ENCODE measurements at places on chromosomes 2 and 18.
A peak's percentile ranks its signal among the peaks of the same experiment; 100 is the strongest.

DNA sequence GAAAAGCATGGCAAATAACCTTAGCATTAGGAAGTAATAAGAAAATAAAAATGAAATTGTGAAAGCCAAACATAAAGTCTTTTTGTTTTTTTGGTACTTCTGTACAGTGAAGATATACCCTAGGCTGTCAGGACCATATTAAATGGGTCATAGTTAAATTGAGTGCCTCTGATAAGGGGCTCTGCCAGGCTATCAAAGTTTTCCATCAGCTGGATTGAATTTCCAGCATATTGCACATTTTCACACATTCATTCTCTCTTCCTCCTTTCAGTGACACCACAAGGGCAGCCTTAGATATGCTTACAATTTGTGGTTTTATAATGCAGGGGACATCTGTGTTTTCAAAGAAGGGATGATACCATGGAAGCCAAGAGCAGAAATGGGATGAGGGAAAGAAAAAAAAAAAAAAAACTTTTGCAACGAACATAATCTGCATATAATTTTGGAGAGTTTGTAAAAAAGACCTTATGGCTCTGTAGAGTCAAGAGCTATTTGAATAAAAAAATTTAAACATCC, 109.3 kb upstream of the LYPD1 start:
- no peak for DNase-seq

DNA sequence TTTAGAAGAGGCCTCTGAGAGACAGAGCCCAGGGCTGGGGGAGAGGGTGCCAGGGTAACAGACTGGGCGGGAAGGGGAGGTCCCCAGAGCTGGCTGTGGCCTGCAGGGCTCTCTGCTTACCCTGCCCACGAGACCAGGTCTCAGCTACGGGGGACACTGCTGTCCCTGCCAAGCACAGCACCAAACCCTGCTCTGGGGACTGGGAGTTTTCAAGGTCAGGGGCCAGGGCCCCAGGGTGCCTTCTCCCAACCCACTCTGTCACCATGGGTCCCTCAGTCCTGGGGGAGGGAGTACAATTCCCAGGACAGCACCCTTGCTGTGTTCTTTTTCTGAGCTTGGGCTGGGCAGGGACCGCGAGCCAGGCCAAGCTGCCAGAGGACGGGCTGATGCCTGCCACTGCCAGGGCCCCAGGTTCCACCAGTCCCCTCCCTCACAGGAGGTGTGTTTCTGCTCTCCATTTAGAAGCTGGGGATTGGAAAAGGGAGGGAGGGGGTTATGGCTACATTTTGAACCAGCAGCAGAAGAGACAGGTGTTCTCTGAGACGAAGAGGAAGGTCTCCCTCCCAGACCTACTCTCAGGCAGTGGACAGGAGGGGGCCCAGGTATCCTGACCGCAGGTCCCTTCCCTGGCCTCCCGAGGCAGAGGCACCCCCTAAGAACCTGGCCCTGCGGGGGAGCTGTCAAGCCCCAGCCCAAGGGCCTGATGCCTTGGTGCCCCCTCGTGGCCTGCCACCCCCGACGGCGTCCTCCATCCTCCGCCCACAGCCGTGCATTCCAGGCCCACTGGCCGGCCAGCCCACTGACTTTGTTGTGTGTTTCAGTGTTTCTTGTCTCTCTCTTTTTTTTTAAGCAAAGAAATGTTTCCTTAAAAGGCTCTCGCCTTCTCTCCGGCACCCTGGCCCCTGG, 80.4 kb downstream of the TNS1 start:
- DNase-seq, result no peak

- no peak for DNase-seq
Measured at GRCh38 chr2:24024996-24025663, 15.2 kb downstream of the MFSD2B start.

DNA sequence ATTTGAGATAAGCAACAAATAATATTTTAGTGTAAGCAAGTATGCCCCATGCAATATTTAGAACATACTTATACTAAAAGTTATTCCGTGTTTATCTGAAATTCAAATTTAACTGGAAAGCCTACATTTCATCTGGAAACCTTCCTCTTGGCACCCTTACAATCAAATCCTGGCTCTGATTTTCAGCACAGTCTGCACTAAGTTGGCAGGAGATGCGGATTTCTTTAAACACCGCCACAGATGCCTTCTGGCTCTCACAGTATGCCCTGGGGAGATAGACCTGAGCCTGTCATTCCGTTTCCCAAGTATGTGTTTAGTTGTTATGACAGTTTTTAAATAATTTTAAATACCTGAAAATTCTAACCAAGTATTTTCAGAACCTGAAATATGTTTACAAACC, 7.3 kb upstream of the MLPH start:
- no peak for DNase-seq

DNA sequence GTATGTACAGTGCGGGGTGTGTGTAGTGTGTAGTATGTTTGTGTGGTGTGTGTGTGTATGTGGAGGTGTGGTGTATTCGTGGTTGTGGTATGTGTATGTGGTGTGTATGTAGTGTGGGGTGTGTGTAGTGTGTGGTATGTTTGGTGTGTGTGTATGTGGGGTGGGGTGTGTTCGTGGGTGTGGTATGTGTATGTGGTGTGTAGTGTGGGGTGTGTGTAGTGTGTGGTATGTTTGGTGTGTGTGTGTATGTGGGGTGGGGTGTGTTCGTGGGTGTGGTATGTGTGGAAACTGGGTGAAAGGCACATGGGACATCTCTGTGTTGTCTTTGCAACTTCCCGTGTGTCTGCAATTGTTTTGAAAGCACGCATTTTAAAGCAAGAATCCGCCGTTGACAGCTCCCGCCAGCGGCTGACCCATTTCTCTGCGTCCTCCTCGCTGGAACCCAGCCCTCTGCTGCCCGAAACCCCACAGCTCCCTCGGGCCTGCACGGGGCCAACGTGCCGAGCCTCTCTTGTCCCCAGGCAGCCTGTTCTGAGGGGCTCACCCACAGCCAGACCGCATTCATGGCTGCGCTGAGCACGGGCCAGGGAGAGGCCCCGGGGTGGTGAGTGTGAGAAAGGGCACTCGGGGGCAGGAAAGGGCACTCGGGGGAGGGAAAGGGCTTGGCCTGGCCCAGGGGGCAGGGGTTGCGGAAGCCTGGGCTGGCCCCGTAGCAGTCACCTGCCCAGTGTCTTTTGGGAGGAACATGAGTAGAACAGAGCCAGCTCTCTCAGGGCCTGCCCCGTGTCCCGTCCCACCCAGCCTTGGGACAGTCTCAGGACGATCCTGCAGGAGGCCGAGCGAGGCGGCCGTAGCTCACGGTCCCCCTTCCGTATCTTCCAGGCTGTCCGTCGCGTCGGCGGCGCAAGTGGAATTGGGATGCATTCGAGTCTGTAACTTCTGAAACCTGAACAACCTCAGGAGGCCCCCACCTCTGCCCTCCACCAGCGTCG, 61.4 kb downstream of the TWIST2 start:
- no peak for DNase-seq

DNA sequence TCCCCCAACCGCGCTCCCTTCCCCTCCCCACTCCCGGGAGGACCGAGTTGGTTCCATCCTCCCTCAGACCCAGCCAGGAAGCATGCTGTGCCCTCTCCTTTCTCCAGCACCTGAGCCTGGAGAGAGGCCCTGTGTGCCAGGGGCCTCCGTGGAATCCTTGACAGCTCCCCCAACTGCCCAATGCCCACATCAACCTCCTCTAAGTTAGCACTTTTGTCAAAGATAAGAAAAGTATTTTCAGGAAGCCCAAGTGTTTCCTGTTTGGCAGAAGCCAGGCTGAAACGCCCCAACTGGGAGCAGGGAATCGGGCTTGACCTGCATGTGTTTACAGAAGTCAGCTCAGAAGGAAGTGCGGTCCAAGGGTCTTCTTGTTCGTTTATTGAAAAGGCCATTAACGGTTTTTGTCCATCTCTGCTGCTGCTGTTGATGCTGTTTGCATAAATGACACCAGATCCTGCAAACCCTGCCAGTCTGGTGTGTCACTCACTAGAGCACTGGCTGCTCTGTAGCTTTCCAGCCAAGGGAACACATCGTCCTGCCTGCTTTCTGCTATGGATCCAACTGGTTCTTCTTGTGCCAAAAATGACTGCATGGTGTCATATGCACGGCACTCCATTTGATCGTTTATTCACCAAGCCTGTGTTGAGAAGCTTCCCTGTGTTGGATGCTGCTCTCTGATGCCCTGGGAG, 35.4 kb upstream of the COL6A3 start:
- DNase-seq, result no peak

- no peak for DNase-seq
Measured at GRCh38 chr2:185638771-185639170, 99.8 kb upstream of the FSIP2 start.

DNA sequence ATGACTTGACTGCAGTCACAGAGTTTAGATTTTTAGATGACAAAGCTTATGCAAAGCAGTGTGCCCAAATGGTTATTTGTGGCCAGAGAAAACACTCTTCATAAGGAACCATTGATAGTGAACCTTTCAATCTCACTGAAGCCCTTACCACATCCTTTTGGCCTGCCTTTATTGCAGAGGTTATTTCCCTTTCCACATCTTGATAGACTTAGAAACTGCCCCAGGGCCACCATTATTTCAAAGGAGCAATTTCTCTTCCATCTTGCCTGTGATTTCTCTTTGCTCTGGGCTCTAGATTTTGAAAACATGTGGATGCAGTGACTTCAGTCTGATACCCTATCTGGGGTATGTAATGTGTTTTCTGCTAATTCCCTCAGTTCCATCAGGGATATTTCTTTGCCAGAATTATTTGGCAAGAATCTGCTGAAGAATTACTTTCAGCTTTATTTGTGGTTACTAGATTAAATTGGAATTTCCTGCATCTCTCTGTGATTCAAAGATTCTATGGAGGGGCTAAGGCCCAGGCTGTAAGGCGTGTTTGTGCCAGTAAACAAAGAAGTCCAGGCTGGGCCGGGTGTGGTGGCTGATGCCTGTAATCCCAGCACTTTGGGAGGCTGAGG, 51.0 kb downstream of the MOGAT1 start:
- no peak for DNase-seq

DNA sequence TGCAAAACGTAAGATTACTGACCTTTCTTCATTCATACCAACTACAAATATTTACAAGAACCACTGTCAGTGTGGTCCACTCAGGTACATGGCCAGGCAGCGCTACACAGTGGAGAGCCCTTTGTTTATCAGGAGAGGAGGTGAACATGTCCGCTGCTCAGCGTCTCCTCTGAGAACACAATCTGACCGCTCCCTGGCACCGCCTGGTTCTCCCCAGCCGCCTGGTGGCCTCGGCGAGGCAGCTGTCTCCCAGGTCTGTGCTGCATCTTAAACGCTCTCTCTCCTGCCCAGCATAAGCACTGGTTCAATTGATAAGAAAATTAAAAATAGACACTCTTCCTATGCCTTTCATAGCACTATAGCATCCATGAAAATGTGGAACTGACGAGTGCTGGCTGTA, 146.8 kb upstream of the PXDN start:
- no peak for DNase-seq

GRCh38 chr2:10451819-10452218, 3.7 kb upstream of the ODC1 start:
- no peak for DNase-seq

DNA sequence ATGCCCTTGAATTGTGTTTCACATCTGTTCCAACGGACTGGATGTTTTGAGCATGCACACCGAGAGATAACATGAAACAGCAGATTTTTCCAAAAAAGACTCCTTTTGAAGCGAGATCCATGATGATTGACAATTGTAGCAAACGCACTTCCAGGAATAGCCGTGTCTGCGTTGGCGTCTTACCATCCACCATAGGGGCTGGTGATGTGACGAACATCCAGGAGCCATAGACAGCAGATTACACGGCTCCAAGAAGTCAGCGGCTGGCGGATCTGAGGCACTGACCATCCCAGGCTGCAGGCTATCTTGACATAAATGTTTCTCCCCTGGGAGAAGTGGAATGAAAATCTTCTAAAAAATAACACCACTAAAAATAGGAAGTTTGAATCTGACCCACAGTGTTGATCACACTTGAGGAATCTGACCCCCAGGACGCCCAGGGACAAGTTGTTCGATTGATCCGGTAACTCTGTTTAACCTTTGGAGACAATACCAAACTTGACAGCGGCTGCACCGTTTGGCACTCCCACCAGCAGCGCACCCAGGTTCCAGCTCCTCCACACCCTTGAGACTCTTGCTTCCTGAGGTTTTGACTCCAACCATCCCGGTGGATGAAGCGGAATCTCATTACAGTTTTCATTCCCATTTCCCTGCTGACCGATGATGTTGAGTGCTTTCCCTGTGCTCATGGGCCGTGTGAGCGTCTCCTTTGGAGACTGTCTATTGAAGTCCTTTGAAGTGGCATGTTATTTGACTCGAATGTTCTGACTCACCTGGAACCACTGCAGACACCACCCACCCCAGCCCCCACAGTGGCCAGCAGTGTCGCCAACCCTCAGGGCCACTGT, 140.0 kb upstream of the GPC1 start:
- no peak for DNase-seq

- no peak for DNase-seq
Measured at GRCh38 chr2:41364842-41365241, 683.0 kb upstream of the PKDCC start.

DNA sequence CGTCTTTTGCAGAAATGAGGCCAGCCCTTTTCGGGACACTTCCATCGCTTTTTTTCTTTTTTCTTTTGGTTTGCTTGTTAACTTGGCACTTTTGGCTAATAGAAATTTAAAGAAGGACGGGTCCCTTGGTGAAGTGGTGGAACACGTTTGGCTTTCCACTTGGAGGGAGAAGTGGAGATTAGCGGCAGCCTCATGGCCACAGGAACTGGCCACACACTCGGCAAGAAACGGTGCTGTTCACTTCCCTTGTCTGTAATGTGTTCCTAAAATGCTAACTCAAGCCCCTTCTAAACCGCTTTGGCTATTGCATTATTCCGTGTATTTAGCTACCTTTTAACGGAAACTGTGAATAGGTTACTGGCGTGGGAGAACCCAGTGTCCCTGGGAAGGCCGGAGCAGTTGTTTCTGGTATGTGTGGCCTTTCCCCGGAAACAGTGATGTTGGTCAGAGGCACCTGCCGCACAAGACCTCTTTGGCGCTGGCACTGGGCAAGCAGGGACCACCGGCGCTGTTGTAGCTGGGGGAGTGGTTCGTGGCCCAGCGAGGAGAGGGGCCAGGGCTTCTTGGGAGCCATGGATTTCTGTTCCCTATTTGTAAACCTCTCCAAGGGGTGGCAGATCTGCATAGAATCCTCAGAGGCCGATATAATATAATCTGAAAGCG, 981 bp downstream of the RAMP1 start:
- DNase-seq, result no peak

- DNase-seq, result no peak
Measured at GRCh38 chr2:133579274-133579673, 11.0 kb upstream of the NCKAP5 start.

GRCh38 chr2:116874021-116874420, 940.5 kb upstream of the DDX18 start:
- DNase-seq, result no peak

- no peak for DNase-seq
Measured at GRCh38 chr2:24228470-24228869, 53.6 kb downstream of the FAM228A start.

DNA sequence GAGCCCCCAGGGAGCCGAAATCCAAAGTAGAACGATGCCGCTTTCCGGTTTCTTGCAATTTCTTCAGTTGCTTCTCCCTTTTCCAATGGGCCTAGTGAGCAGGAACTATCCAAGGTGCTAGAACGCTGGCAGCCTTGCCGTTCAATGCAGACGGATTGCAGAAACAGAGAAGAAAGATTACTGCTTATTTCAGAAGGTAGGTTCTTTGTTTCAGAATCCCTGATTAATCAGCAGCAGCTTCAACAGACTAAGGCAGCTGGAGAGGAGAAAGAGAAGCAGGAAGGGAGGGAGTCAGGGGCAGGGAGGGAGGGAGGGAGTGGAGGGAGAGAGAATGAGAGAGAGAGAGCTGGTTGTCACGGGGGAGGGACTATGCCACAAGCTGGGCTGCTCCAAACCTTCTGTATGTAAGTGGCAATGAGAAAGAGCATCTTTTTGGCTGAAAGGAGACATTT, 576 bp downstream of the NYAP2 start:
- peak; percentile 2 for DNase-seq
